ENCODE measurements at places on chromosomes 1 and 21. TPM values are rescaled to one million over a fixed set of nuclear protein-coding genes. Genes with fewer than 3 reads are reported as not detected.
A peak's percentile ranks its signal among the peaks of the same experiment; 100 is the strongest.

- no peak for DNase-seq
Measured at GRCh38 chr21:32728456-32728839, 635 bp upstream of the SYNJ1 start.

- no peak for DNase-seq
Measured at GRCh38 chr1:156012051-156012817, 8.5 kb downstream of the SSR2 start.

DNA sequence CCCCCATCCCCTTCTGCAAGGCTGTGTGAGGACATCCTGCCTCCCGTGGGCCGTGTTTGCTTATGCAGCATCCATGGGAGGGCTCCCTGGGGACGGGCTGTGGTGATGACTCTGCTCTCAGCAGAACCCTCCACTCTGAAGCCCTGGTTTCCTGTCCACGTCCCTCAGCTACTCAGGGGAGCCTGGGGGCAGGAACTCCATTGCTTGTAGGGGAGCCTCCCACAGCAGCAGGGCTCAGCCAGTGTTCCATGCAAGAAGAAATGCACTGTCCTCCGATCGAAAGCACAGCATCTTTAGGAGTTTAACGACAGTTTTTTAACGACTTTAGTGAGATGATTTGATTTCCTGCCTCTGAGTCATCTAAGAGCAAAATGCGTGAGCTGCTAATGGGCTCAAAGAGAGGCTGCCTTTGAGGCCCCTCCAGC, 8.3 kb upstream of the KCNAB2 start:
- DNase-seq: peak; percentile 62

DNA sequence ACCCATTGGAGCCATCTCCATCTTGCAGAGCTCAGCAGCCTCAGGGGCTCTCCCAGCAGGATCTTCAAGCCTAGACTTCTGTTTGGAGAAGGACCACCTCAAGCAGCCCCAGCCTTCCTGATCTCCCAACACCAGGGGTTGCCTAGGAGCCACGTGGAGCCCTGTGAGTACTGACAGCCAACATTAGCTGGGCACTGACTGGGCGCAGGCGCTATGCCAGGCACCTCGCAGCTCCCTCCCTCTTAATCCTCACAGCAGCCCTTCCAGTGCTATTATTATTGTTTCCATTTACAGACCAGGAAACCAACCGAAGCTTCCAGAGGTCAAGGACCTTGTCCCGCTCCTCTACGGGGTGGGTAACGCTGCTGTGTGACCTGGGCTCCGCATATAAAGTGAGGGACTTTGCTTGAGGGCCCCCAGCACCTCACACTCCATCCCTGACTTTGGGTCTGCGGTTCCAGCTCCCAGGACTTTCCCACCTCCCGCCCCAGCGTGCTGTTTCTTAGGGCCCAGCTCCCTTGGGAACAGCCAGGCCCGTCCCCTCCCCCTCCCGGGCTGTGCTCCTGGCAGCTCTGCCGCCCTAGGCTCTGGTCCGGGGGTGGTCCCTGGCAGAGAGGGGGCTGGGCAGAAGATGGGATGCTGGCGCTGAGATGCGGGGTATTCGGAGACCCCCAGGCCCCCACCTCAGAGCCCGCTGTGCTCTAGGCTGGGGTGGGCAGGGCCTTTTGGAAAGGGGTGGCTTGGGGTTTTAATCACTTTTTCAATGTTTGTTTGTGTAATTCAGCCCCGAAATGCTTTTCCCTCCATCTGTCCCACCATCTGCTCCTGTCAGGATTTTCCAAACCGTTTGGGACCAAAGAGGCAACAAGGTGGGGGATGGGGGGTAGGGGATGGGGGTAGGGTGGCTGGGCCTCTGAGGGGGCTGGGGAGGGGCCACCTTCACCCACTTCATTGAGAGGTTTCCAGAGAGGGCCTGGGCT, 4.1 kb upstream of the HPCA start:
- DNase-seq: no peak

The RIPPLY3 gene
- not detected for total RNA-seq

The CR1L gene
- total RNA-seq: not detected

- DNase-seq: peak; percentile 11
Measured at GRCh38 chr1:63575340-63575826, 17.8 kb upstream of the PGM1 start.

GRCh38 chr1:163131981-163132380, 62.8 kb downstream of the RGS4 start:
- no peak for DNase-seq

DNA sequence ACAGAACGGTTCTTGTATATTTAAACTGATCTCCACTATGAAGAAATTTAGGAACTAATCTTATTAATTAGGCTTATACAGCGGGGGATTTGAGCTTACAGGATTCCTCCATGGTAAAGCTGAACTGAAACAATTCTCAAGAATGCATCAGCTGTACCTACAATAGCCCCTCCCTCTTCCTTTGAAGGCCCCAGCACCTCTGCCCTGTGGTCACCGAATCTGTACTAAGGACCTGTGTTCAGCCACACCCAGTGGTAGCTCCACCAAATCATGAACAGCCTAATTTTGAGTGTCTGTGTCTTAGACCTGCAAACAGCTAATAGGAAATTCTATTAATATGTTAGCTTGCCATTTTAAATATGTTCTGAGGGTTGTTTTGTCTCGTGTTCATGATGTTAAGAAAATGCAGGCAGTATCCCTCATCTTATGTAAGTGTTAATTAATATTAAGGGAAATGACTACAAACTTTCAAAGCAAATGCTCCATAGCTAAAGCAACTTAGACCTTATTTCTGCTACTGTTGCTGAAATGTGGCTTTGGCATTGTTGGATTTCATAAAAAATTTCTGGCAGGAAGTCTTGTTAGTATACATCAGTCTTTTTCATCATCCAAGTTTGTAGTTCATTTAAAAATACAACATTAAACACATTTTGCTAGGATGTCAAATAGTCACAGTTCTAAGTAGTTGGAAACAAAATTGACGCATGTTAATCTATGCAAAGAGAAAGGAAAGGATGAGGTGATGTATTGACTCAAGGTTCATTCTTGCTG, 147.2 kb downstream of the NR5A2 start:
- no peak for DNase-seq

DNA sequence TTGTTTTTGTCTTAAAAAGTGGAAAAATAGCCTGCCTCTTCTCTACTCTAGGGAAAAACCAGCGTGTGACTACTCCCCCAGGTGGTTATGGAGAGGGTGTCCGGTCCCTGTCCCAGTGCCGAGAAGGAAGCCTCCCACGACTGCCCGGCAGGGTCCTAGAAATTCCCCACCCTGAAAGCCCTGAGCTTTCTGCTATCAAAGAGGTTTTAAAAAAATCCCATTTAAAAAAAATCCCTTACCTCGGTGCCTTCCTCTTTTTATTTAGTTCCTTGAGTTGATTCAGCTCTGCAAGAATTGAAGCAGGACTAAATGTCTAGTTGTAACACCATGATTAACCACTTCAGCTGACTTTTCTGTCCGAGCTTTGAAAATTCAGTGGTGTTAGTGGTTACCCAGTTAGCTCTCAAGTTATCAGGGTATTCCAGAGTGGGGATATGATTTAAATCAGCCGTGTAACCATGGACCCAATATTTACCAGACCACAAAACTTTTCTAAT, 35.0 kb upstream of the TDRD10 start:
- DNase-seq: no peak

DNA sequence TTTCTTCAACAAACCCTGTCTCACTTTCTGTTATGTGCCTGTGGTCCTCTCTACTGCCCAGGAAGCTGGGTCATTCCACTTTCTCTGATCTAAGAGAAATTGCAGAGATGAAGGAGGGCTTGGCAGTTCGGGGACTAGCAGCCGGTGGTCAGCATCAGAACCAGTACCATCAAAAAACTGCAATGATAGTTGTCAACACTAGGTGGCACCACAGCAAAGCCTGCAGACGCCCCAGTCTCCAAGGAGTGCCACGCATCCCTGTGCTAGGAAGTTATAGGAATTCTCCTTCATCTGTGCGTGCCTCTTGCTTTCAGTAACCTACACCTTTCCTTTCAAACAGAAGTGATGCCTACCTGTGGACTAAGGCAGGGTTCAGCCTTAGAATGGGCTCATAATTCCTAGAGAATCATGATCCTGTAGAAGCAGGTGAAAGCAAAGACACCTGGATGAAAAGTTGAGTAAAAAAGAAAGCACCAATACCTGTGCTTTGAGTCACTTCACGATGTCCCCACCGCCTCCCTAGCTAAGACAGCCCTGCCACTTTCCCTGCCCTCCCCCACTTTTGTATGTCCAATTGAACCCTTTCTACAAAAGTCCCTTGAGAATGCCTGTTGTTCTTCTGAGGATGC, 129.2 kb downstream of the ADAMTS1 start:
- peak; percentile 47 for DNase-seq

The RSPH1 gene
- total RNA-seq: not detected

GRCh38 chr1:150976879-150977694, 2.5 kb upstream of the CERS2 start:
- DNase-seq: peak; percentile 56

DNA sequence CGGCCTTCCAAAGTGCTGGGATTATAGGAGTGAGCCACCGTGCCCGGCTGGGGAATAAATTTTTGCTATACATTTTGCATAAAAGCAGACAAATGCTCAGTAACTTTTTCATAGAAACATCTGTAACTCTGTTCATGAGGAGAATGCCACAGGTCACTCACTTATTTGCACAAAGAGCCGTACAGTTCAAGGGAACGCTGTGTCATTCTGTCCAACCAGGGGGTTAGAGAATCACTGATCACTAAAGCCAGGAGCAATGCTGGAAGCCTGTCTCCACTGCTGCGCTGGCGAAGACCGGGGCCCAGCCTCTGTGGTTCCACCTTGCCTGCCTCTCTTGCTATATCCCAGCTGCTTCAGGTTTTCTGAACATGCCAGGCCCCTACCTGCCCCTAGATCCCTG, 58.3 kb downstream of the RUNX1 start:
- no peak for DNase-seq

DNA sequence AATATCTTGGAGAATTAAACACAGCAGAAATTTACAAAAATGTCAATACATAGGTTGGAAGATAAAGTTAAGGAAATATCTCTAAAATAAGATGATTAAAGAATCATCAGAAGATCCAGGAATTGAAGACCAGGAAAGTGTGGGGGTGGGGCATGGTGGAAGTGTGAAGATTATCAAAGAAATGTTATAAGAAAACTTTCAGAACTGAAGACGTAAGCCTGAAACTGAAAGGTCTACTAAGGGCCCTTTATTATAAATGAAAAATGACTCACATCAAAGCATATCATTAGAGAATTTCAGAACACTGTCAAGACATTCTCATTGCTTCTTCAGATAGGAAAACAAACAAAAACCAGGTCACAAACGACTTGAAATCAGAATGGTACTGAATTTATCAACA, 92.4 kb upstream of the DPT start:
- no peak for DNase-seq

DNA sequence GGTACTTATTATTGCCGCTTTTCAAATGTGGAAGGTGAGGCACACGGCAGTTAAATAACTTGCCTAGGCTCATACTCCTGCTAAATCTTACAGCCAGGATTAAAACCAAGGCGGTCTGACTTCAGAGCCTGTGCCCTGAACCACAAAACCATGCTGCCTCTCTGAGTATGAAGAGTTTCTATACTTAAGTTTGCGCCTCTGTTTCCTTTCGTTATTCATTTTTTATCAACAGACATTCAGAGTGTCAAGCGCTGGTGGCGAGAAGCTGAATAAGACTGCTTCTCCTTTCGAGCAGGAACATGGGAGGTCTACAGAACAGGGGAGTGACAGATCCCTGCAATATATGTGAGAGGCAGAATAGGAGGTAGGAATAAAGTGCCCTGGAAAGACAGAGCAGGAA, 96.0 kb upstream of the DUSP10 start:
- DNase-seq: no peak

- DNase-seq: no peak
Measured at GRCh38 chr1:156480411-156481192, 20.0 kb downstream of the MEF2D start.

The SPOCD1 gene
- total RNA-seq: 35.6 TPM

- no peak for DNase-seq
Measured at GRCh38 chr1:169779970-169780369, 14.7 kb downstream of the METTL18 start.

GRCh38 chr1:6141592-6141991, 38.5 kb downstream of the CHD5 start:
- DNase-seq: no peak

The WNT3A gene
- total RNA-seq: not detected

GRCh38 chr21:45072738-45073300, 1.6 kb upstream of the ADARB1 start:
- DNase-seq: no peak

Measured in HFFc6 (cell line).